ENCODE measurements at places on chromosomes 1 and 21.

DNA sequence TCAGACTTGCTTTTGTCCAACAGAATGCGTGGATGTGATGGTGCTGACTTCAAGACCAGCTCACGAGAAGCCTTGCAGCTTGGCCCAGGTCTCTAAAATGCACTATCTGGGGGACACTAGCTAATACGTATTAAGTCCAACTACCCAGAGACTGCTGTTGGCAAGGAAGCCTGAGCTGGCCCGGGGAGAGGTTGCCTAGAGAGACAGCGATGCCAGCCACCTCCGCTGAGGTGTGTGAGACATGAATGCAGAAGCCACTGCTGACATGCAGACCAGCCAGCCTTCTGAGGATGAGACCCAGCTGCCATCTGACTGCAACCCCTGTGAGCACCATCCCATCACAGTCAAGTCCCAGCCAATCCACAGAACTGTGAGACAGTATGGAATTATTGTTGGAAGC lies 32.5 kb downstream of the THAP3 start:
- no peak for DNase-seq

- peak; percentile 13 for DNase-seq
Observed at GRCh38 chr1:20358761-20359263, 68.1 kb downstream of the VWA5B1 start.

- peak; percentile 16 for DNase-seq
Observed at GRCh38 chr21:37532868-37533780, 166.6 kb downstream of the DYRK1A start.

- no peak for DNase-seq
Observed at GRCh38 chr1:54158071-54158470, 5.3 kb upstream of the CDCP2 start.

GRCh38 chr1:25541425-25541824 lies 2.0 kb upstream of the LDLRAP1 start:
- no peak for DNase-seq

GRCh38 chr1:179066471-179066870 lies 15.4 kb upstream of the TOR3A start:
- no peak for DNase-seq

DNA sequence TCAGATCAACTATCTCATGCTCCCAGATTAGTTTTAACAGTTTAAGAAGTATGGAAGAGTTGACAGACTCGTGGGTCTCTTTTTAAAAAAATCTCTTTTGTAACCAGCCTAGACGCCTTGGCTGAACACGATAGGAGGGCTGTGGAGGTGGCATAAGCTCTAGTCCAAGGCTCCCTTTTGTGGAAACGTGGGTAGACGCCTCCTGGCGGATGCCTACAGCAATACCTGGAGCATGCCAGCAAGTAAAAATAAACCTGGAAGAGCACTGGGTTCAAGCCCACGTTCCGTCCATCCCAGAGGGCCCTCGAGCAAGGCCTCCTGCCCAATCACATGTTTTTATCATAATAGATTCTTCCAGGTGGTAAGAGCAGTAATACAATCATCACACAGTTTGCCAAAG lies 87.9 kb downstream of the RGS7 start:
- no peak for DNase-seq

DNA sequence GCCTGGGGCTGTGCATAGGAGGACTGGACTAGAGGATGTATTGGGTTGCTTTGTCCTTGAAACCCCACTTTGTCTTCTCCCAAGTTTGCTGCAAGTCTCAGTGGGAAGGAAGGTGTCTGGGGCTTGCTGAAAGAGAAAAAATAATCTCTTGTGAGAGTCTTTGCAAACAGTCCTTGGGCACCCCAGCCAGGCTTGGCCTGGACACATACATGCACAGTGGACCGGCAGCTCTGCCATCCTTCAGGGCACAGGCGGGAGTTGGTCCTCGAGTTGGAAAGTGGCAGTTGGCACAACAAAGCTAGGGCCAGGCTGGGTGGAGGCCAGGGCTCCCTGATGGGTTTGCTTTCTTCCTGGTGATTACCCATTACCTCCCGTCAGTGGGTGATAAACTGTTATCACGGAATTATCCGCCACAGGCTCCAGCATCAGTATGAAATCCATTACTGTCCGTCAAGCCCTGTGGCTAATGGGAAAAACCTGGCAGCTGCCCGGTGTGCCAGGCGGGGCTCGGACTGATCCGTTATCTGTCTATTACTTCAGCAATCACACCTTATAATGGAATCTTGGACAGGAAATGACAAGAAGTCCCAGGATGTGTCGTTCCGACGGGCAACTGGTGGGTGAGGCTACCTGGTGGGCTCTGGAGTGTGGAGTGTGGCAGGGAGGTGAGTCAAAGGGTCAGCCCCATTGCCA lies 265.7 kb downstream of the GRIK3 start:
- DNase-seq: no peak

DNA sequence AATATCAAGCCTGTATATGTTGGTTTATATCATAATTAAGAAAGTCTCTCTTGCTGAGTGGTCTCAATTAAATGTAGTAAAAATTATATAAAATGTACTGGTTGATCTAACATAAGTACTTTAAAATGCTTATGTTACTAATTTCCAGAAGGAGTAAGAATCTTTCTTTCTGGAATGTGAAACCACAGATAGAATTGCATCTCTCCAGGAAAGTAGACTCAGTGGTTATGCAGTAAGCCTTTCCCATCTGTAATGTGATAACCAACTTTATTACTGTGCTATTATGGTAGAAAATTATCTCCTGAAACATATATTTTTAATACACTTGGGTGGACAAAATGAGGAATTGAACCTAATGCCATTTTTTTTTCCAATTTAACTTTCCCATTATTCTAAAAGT lies 8.9 kb upstream of the RALGPS2 start:
- DNase-seq: peak; percentile 65

GRCh38 chr1:1618396-1619068 lies 3.2 kb downstream of the MIB2 start:
- no peak for DNase-seq

DNA sequence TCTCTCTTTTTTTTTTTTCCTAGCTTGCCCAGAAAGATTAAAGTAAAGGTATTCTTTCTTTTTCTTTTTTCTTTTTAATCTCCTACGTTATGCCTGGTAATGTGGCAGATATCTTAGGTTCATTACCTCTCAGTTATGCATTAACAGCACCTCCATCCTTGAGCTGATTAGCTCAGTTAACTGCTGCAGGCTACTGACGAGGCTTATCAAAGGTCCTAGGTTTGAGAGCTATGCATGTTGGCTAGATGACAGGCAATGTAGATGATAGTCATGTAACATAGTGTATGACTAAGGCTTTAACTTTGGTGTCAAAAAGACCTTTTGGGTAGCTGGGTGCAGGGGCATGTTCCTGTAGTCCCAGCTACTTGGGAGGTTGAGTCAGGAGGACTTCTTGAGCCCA lies 53.7 kb upstream of the CACYBP start:
- no peak for DNase-seq

All from fibroblast of upper back skin (primary cell).